ENCODE measurements at places on chromosomes 3 and 15.

GRCh38 chr3:63875510-63875909 is 11.8 kb downstream of the ATXN7 start:
- DNase-seq, result no peak

DNA sequence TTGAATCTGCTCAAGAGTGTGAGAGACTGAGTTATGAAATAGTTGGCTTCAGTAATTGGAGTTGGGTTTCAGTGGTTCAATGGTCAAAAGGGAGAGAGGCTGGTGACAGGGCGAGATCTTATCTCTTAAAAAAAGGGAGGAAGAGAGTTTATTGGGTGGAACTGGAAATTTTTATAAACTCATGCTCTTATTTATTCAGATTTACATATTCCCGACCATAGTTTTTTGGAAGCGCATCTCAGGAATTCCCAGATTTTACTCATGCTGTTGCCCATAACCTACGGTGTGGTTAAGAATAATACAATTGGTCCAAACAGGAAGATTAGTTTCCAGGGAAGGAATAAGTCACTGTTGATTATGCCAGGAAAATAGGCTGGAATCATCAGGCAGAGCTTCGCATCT is 41.4 kb downstream of the CD200 start:
- DNase-seq, result no peak

- DNase-seq, result peak; percentile 29
These were observed 975 bp upstream of the FOXP1 start for GRCh38 chr3:71584394-71585011.

DNA sequence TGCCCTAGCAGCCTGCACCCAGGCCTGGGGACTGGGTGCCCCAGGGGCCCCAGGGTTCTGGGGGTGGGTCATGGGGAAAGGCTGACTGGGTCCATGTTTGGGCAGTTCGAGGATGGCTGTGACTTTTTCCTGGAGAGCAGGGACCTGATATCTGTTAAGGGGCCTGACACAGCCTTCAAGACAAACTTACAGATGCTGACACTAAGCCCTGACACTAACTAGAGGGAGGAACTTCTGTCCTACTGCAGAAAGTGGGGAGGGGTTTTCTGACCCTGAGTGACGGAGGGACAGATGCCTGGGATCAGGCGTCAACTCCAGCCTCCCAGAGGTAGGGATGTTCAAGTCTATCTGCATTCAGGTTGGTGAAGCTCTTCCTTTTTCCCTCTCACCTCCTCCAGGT is 45.0 kb upstream of the SLC6A11 start:
- DNase-seq, result no peak

- no peak for DNase-seq
These were observed 98.2 kb upstream of the TJP1 start for GRCh38 chr15:29920515-29920914.

DNA sequence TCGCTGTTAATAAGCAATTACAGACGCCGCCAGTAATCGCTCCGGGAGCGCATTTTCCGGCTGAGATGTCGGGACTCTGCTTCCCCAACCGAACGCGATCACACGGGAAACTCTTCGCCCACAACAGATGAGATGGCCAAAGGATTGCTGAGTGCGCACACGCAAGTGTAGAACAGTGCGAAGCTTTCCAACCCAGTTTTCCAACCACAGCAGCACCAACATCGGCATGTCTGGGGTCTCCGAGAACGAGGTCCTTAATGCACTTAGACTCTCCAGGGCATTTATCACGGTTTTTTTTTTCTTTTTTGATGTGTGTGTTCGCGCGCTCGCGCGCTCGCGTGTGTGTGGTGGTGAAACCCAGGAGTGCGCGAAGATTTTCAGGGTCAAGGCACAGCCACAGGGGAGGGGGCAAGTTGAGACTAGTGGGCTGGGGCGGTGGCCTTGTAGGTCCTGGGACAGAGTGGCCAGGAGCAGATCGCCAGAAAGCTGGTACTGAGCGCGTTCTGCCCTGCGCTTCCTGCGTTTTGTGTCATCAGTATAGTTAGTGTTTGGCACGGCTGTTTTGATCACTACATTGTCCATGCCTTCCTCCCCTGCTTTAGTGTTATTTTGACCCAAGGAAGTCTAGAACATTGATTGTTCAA is 1.8 kb upstream of the EOMES start:
- no peak for DNase-seq

DNA sequence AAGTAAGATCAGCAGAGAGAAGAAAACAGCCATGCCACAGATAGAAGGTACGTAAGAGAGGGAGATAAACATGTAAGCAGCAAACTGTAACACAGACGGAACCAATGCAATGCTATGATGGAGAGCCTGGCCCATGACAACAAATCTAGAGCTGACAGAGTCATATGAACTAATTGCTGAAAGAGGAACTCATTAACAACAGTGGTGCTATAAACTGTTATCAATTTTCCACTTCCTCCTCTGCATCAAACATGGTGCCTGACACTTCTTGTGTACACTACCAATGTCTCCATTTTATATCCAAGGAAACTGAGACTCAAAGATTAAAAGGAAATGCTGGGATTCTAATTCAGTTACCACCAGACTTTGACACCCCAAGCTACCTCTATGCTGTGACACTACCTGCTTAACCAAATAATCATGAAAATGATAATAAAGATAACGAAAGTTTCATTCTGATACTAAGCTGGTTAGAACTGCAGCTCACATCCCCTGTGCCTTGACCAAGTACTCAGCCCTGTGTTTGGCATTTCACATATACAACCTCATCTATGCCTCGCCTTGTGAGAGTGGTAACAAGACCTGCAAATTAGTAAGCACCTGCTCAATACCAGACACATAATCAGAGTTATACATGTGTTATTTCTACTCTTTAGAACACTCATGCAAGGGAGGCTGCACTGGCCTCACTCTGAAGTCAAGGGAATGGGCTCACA is 79.3 kb downstream of the ANO10 start:
- DNase-seq, result no peak

GRCh38 chr3:124584552-124585391 is 145.5 kb upstream of the UMPS start:
- no peak for DNase-seq

DNA sequence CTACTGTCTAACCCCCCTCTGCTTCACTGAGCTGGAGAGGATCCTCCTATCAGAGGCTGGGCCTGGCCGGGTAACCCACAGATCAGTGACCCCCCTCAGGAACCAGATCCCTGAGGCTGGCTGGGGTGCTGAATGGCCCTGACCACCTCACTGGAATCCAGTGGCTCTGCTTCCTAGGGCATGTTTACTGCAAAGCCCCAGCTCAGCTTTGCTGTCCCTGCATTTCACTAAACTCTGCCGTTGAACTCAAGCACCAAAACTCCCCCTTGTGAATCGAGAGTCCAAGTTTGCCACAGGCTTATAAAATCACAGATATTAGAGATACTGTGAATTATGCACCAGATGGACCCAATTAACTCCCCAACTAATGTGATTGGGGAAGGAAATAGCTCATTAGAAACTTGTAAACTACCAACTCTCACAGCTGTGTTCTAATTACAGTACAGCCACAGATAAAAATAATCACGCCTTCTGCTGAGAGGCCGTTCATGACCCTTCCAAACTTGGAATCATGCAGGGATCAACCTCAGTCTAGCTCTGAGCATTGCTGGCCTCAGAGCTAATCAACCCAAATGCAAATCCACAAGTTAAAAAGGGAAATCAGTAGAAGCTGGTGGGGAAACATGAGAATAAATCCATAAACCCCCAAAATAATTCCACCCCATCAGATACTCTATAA is 47.0 kb downstream of the OCA2 start:
- no peak for DNase-seq

- DNase-seq, result no peak
These were observed 150.8 kb downstream of the TMEM108 start for GRCh38 chr3:133188996-133189395.
